ENCODE measurements at places on chromosomes 1 and 21.

DNA sequence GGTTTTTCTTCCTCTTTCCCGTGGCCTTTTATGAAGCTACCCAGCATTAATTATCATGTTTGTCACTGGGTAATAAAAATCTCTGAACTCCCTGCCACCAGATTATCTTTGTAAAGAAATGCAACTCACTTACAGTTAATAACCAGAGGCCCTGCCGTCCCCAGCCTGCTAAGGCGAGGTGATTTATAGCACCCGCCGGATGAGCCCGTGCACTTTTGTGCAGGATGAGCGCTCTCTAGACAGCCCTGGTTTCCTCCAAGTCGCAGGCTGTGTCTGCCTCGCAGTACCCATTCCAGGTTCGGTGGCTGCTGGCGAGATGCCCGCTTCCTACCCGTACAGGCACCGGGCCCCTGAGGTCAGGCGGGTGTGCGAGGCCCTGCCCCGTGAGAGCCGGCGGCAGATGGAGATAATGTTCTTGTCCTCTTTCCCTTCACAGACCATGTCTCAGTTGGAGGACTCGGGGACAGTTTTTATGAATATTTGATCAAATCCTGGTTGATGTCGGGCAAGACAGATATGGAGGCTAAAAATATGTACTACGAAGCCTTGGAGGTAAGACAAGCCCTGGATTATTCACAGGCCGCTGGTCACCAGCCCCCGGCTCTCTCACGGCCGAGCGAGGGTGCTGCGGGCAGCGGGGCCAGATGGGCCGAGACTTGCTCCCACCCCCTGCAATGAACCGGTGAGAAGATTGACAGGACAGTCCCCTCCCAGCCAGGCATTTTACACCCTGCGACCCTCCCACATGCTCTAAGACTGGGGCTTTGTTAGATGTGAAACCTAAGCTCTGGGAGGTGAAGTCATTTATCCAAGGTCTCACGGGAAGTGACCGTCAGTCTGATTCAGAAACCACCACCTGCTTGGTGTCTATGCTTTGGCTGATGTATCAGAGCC lies 28.5 kb upstream of the SELENON start:
- DNase-seq = no peak

GRCh38 chr1:228861832-228862180 lies 126.5 kb downstream of the RHOU start:
- no peak for DNase-seq

DNA sequence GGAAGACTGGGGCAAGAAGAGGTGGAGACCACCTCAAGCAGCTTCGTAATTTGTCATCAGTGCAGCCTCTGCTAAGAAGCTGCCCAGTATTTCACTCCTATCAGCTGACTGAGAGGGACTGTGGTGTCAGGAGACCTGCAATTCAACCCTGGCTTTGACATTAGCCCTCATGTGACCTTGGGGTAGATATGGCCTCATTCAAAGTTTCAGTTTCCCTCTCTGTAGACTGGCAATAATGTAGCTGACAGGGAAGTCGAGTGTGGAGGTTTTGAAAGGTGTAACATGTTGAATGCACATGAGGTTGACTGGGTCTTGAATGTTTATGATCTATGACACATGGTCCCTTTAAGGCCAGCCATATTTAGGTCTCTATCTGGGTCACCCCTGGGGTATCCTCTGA lies 2.2 kb upstream of the SPRR4 start:
- no peak for DNase-seq

DNA sequence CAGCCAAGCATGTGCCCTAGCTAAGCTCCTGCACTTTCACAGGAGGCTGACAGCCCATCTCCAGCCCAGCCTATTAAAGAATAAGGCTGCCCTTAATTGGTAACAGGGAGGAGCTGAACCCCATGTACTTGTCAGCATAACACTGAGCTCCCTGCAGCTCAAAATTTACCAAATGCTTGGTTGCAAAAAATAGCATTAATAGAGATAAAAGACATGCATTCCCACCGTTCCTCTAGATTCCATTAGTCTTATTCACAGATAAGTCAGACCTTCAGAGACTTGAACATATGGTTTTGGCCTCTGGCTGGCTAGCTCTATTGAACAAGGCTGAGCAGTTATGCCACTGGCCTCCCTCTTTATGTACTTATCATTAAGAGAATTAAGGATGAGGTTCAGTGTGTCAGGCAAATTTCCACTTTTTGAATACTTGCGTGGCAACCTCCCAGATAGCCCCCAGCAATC lies 29.2 kb downstream of the OLFML3 start:
- no peak for DNase-seq

- DNase-seq = no peak
Measured at GRCh38 chr1:181969902-181970301, 91.6 kb downstream of the ZNF648 start.

- DNase-seq = no peak
Measured at GRCh38 chr1:51642739-51643142, 25.8 kb downstream of the OSBPL9 start.

GRCh38 chr21:43937051-43937832 lies 72.2 kb downstream of the AGPAT3 start:
- no peak for DNase-seq

DNA sequence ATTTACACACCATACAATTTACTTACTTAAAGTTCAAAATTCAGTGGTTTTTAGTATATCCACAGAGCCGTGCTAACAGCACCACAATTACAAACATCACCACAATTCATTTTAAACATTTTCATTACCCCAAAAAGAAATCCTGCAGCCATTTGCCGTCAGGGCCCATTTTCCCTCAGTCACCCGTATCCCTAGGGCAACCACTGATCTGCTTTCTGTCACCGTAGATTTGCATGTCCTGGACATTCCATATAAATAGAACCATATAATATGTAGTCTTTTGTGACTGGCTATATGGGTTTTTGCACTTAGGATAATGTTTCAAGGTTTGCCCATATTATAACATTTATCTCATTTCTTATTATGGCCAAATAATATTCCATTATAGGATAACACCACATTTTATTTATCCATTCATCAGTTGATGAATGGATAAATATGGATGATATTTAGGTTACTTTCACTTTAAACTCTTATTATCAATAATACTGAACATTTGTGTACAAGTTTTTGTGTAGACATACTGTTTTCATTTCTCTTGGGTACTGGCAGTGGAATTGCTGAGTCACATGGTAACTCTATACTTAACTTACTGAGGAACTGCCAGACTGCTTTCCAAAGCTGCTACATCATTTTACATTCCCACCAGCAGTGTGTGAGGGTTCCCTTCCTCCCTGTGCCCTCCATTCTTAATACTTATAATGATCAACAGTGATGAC lies 68.9 kb downstream of the ST3GAL3 start:
- no peak for DNase-seq

DNA sequence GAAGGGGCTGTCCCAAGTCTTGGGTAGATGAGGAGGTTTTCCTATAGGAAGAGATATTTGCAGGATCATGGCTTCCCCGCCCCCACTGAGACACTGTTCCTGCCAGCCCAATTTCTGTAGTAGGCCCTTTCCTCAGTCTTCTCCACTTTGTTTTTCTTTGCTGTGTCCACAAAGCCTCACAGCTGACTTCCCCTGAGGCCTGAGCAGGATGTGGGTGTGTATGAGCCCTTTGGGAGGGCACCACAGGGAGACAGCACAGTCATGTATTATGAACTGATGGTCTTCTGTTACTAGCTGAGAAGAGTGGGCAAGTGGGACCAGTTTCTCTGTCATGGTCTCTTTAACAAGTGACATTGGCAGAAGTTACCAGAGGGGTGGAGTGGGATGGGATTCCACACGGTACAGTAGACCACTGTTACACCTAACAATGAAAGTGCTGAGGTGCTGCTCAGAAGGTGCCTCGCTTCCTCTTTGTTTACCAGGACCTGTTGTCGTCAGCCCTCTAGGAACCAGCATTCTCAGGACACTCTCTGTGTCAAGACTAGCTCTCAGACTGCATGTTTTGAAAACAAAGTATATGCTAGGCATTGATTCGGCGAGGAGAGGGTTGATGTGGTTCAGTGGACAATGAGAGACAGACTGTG lies 253.8 kb upstream of the HOOK1 start:
- no peak for DNase-seq

DNA sequence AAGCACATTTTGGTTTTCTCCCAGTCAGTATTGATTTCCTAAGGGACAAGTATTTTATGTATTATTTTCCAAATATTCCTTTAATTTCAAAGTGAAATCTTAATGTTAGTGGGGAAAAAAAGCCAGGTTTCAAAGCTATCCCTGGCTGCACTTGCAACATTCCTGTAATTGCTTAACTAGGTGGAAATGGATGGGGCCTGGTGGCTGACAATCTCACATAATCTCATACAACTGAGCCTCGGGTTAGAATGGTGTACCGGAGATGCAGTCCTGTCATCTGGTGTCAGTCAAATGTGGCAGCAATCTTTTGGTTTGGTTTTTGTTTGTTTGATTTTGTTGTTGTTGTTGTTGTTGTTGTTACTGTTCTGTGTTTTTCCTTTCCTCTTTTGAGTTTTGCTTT lies 46.1 kb downstream of the KDM1A start:
- no peak for DNase-seq

DNA sequence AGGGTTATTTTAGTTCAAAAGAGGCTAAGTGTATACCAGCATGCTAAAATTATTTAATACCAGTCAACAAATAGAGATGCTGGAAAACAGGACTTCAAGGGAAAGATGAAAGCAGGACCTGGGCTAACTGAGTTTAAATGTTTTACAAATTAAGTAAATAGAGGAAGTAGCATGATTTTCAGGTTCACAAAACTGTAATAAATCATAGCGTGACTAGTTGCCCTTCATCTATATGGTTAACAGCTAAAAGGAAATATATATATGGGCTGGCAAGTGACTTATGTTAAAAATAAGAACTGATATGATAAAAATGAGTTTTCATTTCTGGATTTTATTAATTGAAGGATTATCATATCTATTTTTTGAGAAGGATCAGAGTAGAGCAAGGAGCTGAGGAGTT lies 25.6 kb downstream of the DPYD start:
- no peak for DNase-seq

DNA sequence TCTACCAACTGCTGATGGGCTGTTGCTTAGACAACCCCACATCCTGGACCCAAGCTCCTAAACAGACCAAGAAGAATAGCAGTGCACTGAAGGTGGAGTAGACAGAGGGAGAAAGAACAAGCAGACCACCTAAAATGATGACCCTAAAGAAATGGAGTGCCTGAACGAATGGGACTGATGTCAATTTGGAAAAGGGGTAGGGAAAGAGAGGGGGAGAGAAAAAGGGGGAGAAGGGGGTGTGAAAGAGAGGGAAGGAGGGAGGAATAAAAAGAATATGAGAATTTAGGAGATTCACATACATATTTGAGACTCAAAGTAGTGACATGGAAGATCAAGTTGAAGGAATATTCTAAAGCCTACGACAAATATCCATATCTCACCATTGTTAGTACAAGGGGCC lies 144.4 kb upstream of the DUSP10 start:
- DNase-seq = no peak

- DNase-seq = no peak
Measured at GRCh38 chr1:224539971-224540370, 76.1 kb upstream of the CNIH3 start.

- DNase-seq = no peak
Measured at GRCh38 chr1:49527606-49528305, 496.0 kb downstream of the AGBL4 start.

- no peak for DNase-seq
Measured at GRCh38 chr21:42568376-42568775, 54.7 kb downstream of the SLC37A1 start.

GRCh38 chr1:196538473-196538872 lies 69.8 kb downstream of the KCNT2 start:
- no peak for DNase-seq

DNA sequence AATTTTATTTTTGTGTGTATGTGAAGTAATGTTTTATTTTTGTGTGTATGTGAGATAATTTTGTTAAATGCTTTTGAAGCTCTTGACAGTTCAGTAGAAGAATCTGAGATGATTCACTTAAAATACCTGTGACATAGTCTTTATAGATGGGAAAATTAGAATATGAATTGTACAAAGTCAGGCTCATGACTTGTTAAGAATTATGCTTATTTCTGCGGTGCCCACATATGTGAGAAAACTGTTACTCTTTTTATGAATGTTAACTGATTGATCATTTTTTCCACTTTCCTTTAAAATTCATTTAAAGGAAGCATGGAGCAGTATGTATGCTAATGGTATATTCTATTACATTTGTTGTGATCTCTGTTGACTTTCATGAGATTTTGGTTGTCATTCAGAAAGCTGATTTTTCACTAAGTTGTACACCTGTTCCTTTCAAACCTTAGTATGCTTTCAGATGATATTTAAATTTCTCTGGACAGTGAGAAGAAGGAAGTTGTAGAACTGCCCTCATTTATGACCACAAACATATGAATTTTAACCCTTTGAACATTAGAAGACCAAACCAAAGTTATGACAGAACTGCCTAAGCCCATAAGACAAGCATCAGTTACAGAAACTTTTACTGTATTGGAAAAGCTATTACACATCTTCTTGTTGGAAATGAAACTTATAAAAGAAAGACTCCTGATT lies 110.1 kb downstream of the POU2F1 start:
- DNase-seq = no peak

Measured in hippocampal formation (tissue), 2 donors.